ENCODE measurements at places on chromosomes 12 and 14.

DNA sequence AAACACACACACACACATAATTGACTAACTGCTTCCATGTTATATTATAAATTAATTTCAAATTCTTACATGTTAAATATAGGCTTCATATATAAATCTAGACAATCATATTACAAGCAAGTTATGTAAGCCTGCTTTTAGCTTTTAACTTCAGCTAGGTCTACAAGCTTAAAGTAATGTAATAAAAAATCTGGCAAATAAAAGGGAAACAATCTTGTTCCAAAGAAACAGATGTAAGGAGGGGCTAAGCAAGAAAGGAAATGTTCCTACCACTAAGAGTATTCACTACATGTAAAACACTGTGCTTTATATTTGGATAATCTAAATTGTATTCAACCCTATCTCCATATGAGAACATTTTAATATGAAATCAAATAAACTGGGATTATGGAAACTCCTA lies 110.4 kb downstream of the SLC6A15 start:
- no peak for DNase-seq

- no peak for DNase-seq
Observed at GRCh38 chr12:54940727-54941315, 43.7 kb downstream of the TESPA1 start.

DNA sequence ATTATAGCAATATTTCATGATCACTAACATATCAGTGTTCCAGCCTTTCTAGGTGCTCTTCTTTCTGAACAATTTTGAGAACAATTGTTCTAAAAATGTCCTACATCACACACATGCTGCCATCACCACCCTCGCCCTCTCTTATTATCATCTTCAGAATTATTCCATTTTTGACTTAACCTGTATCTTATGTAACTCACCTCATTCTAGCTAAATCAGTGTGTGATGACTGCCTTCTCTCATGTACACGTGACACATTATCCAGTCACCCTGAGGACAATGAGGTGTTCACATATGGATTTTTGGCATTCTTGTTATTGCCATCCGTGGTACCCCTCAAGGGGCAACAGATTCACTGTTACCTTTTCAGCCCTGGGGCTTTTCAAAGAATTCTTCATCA lies 87.3 kb downstream of the RFX4 start:
- DNase-seq, result no peak

DNA sequence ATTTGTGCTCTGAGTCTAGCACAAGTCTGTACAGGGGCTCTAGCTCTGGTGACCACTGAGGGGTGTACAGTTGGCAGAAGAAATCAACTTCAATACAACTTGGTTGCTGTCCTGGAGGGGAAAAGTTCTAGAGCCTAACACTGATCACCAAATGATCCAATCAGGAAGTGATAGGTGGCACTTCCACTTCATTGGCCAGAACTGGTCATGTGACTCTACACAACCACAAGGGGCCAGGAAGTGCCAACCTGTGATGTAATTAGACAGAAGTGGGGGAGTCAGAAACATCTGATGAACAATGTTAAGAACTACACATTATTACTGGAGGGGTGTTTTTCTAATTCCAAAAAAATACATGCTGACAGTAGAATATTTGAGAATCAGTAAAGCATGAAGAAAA lies 401.6 kb downstream of the VRK1 start:
- no peak for DNase-seq

- peak; percentile 69 for DNase-seq
Observed at GRCh38 chr12:90816353-90817089, 138.5 kb downstream of the CCER1 start.

DNA sequence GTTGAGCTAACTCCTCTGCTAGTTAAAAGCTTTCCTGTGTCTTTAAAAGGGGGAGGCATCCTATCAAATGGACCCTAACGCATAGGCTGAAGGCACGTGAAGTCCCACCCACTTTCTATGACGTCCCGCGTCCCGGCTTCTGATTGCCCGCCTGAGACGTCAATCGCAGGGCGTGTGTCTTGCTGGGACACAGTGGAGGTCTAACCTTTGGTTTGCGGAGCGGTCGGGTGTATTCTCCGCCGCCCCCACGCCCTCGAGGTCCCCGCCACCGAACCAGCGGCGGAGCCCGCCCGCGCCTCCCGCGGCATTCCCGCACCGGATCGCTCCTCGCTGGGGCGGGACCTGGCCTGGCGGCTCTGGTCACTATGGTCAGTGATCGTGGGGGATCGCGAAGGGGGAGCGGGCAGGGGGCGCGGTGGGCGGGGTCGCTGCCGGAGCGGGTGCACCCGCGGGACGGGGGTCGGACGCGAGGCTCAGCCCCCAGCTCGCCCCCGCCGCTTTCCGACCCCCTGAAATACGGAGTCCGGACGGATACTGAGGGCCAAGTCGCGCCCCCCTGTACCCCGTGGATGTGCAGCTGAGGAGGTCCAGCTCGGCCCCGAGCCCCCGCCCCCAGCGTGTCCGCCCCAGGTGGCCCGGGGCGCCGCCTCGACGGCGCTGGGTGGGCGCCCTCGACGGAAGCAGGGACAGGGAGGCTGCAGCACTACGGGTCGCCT lies at the start of gene OTUB2:
OTUB2 (plus strand) TSS at position 168 of the 716 bp plus-strand sequence; CDS start at position 366, 198 bp downstream.
- peak; percentile 99 for DNase-seq
